ENCODE measurements at places on chromosomes 13 and 19.
A peak's percentile ranks its signal among the peaks of the same experiment; 100 is the strongest.

DNA sequence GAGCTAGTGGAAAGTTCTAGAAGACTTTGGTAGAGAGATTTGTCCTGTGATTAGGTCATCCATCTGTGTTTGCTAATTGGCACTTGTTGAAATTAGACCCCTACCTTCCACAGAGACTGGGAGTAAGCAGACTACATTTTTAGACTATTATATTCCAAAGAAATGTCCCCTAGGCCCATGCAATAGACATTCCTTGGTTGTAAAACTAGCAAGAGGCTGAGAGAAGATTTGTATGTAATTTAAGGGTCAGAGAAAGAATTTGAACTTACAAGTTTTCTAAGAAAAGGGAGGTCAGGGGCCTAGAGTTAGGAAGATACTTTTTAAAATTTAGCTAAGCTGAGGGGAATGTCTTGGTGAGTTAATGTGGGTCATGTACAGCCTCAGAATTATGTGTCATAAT, 470.7 kb upstream of the SLITRK1 start:
- no peak for DNase-seq

DNA sequence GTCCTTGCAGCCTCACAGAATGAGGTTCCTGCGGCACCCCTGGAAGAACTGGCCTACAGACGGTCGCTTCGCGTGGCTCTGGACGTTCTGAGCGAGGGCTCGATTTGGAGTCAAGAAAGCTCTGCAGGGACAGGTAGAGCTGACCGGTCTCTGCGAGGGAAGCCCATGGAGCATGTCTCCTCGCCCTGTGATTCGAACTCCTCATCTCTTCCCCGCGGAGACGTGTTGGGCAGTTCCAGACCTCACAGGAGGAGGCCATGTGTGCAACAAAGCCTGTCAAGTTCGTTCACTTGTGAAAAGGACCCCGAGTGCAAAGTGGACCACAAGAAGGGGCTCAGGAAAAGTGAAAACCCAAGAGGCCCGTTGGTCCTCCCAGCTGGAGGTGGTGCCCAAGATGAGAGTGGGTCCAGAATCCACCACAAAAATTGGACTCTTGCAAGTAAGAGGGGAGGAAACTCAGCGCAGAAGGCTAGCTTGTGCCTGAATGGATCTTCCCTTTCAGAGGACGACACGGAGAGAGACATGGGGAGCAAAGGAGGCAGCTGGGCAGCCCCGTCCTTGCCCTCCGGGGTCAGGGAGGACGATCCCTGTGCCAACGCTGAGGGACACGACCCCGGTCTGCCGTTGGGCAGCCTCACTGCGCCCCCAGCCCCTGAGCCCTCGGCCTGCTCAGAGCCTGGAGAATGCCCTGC, 23.4 kb upstream of the NDUFS7 start:
- DNase-seq = no peak

DNA sequence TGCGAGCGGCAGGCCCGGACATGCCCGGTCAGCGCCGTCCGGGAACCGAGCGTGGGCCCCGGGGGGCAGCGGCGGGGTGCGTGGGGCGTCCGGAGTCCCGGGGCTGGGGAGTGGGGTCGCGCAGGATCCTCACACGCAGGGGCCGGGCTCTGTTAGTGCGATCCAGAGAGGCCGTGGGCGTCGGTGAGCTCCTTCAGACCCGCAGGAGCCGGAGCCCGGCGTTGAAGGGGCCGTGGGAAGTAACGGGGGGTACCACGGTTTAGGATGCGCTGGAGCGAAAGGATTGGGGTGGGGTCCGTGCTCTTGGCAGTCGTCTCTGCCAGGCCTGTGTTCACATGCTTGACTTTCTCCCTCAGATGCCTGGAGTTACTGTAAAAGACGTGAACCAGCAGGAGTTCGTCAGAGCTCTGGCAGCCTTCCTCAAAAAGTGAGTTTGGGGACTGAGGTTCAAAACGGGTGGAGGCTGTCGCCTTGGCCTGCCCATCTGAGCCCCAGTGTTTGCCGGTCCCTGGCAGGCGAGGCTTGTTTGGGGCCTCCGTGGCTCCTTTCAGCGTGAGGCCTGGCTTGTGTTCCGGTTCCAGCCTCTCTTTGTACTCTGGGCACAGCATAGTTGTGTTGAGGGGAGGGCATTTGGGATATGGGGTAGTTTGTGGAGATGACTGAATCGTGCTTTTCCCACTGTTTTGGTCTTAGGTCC, 512 bp downstream of the RPS19 start:
- no peak for DNase-seq

- no peak for DNase-seq
Observed at GRCh38 chr19:47487551-47488515, 3.8 kb upstream of the KPTN start.

DNA sequence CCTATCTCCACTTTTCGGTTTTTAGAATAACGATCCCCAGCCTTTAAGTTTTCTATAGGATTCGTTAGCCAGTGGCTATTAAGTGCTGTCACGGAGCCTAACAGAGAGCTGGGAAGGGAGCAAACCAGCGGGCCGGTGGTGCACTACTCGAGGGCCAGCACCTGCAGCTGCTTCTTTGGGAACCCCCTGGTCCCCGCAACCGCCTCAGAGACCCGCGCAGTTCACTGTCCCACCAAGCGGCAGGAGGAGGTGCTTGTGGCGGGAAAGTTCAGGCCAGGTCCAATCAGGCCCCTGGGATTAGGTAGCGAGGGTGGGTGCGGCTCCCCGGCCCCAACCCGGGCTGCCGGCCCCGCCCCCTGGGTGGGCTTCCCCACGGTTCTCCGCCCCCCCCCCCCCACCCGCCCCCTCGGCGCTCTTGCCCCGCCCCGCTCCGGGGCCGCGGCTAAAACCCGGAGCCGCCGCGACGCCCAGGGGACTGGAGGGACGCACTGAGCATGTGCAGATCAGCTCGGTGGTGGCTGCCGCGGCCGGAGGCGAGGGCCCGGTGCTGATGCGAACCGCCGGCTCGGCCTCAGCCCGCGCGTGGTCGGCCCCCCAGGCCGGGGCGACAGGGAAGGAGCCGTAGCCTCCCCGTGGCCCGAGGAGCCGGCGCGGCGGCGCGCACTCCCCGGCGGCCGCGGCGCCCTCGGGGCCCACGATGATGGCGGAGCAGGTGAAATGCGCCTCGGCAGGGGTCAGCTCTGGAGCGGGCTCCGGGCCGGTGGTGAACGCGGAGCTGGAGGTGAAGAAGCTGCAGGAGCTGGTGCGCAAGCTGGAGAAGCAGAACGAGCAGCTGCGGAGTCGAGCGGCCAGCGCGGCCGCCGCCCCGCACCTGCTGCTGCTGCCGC, at the start of gene SLAIN1:
TSS of gene SLAIN1 (plus strand) at position 471 of the 887 bp plus-strand sequence. CDS start at position 698, 227 bp downstream.
- peak; percentile 72 for DNase-seq

DNA sequence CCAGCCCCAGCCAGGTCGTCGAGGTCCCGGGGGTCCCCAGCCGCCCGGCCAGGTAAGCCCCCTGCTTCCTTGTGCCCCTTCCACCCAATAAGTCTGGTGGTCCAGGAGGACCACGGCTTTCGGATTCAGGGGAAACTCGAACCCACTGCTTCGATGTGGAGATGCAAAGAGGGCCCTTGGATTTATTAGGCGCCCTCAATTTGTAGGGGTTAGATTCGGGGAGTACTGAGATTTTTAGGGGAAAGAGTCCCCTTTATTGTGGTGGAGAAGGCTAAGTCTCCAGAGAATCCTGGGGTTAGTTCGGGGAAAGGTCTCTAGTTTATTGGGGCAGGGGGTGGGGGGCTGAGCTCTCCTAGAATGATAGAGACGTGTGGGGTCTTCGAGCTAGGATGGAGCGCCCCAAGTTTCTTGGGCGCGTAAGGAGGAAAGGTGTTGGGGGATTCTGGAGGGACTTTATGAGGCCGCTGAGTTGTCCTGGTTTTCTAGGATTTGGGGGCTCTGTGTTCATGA, 3.8 kb upstream of the LTBP4 start:
- DNase-seq = no peak

DNA sequence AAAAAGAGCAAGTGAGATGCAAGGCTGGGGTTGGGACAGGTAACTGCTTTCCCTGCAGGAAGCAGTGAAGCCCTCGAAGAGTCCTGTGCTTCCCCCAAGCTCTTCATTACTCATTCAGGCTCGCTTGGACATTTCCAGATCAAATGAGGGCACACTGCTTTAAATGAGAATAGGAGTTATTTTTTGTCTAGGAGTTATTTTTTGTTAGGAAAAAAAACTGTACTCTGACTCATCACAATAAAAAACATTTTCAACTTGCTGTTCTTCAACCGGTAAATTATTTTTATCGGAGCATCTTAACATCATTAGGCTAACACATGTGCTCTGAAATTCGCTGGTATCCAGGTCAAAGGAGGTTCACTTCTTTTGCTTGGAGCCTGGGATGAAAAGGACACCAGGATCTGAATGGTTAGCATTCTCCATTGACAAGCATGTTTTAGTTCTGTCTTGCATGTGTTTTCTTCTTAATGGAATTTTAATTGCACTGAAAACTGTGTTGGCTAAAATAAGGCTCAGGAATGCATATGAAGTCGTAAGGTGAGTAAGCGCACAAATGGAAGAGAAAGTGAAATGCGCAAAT, 80.7 kb upstream of the STK24 start:
- DNase-seq = no peak

DNA sequence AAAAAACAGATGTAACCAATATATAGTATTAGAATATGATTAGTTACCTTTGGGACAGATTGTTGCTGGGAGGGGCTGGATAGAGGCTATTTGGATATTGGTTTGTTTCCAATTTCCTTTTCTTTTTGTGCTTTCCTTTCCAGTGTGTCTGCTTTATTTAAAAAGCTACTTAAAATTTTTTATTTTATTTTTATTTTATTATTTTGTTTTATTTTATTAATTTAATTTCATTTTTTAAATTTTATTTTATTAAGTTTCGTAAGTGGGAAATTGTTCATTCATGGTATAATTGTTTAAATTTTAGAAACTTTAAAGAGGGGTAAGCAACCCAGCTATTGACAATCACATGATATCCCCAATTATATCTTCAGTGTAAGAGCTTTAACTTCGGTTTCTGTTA, 2077.0 kb upstream of the PCDH20 start:
- DNase-seq = no peak

GRCh38 chr13:79547211-79548195, 66.5 kb downstream of the NDFIP2 start:
- DNase-seq = no peak

- no peak for DNase-seq
Observed at GRCh38 chr13:113566227-113566561, 18.4 kb upstream of the TFDP1 start.

DNA sequence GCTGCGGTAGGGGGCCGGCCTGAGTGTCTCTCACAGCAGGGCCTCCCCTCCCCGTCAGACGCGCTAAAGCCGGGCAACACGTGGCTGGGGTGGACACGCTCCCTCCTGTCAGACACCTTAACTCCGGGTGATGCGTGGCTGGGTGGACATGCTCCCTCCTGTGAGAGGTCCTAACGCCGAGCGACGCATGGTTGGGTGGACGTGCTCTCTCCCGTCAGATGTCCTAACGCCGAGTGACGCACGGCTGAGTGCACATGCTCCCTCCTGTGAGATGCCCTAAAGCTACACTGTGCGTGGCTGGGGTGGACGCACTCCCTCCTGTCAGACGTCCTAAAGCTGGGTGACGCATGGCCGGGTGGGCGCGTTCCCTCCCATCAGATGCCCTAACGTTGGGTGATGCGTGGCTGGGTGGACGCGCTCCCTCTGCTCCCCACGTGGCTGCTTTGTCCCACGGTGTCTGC, 126.1 kb upstream of the MCF2L start:
- no peak for DNase-seq

GRCh38 chr13:99626461-99627082, 125.3 kb downstream of the TM9SF2 start:
- no peak for DNase-seq

DNA sequence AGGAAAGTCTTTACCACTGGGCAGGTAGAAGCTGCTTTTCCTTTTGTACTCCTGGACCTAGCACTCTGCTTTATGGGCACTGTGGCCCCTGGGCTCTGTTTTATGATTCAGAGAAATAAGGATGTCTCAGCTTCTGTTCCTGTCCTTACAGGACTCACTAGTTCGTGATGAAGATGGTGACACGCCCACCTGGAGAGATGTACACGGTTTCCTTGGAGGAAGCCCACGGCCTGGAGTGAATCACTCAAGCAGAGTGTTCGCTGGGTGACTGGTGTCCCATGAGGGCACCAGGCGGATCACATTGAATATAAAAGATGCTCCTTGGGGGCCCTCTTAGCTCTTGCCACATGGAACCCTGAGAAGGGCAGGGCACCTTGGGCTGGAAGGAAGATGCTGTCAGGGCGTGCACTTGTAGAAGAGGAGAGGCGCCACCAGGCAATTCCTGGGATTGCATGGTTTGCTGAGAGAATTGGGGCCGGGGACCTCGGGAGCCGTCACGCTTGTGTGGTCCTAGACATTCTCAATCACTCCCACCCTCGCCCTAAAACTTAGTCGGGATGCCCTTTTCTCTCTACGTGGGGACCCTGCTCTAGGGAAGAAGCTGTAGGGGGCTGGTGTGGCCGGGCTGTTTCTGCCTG, 202.6 kb downstream of the TSHZ3 start:
- DNase-seq = no peak

- peak; percentile 70 for DNase-seq
Observed at GRCh38 chr19:15584541-15585115, 30.4 kb upstream of the CYP4F8 start.

Measured in neural crest cell (in vitro differentiated cells).